Left forelimb (tissue), 1 donor: ENCODE measurements at places on chromosomes 12 and 14.

GRCh38 chr14:64942531-64943111 lies at the start of gene GPX2:
TSS of gene GPX2 (minus strand) at chr14:64942745. CDS start at chr14:64942726, 19 bp downstream.
- no peak for DNase-seq

GRCh38 chr12:45284096-45284901 lies 68.4 kb downstream of the ANO6 start:
- DNase-seq: no peak

DNA sequence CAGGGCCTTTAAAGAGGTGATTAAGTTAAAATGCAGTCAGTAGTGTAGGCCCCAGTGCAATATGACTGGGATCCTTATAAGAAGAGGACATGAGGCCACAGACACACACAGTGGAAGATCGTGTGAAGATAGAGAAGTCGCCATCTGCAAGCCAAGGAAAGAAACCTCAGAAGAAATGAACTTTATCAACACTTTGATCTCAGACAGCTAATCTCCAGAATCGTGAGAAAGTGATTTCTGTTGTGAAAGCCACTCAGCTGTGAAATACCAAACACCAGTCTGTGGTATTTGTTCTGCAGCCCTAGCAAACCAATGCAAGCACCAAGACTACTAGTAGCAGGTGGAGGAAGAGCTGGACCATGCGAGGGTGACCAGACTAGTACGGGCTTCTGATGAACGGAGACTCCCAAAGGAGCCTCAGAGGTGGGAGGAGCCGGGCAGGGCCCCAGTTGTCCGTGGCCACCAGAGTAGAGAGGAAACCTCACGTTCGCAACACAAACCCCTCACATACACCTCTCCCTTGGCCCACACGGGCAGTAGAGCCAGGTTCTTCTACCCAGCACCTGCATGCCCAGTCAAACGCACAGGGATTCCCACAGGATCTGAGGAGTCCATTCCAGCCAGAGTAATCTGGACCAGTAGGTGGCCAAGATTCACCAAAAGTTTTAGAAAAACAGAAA lies 243.0 kb downstream of the TTC8 start:
- DNase-seq: no peak

- DNase-seq: no peak
These were observed 14.2 kb upstream of the BLTP3B start for GRCh38 chr12:100156731-100157426.

DNA sequence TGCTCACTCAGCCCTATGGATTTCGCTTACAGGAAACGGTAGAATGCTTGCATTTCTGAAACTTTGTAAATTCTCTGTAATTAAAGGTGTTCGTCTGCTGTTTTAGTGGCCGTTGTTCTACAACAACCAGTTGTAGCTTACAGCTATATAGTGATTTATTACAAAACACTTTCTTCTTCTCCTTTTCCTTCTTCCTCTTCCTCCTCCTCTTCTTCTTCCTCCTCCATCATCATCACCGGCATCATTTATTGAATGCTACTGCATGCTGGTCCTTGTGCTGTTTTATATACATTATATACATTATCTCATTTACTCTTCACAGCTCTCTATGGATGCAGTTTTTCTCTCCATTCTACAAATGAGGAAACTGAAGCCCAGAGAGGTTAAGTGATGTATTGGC lies 6.4 kb downstream of the ETV6 start:
- no peak for DNase-seq

- no peak for DNase-seq
These were observed 53.8 kb downstream of the TRIM9 start for GRCh38 chr14:51041108-51041531.

DNA sequence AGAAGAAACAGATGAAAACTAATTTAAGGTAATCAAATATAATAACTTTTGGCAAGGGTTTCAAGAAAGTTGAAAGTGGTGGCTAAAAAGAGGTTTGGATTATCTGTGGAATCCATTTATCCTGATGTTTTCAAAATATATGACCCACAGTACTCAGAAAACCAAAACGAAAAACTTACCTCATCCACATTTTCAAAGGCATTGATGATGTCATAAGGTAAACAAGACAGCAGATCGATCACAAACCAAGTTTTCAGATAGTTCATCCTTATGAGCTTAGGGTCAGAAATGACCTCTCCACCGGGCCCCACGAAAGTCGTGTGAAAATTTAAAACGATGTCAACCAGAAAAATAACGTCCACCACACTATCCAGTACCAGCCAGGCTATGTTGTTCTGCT lies 64.6 kb downstream of the KCNH5 start:
- no peak for DNase-seq

DNA sequence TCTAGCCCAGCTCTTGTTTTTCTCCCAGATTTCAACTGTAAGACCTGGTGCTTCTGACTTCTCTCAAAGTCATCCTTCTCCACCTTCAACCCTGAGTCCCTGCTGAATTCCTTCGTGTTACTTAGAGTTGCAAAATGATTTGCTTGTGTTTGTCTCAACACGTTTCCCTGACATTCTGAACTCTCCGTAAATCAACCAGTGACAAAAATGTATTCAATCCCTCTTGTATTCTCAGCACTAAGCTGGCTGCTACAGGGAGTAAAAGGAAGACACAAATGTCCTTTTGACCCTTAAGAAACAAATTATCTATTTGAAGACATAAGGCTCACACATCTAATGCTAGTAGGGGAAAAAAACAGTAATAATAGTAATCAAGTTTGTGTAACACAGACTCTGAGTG lies 514.0 kb upstream of the TMPO start:
- DNase-seq: no peak

DNA sequence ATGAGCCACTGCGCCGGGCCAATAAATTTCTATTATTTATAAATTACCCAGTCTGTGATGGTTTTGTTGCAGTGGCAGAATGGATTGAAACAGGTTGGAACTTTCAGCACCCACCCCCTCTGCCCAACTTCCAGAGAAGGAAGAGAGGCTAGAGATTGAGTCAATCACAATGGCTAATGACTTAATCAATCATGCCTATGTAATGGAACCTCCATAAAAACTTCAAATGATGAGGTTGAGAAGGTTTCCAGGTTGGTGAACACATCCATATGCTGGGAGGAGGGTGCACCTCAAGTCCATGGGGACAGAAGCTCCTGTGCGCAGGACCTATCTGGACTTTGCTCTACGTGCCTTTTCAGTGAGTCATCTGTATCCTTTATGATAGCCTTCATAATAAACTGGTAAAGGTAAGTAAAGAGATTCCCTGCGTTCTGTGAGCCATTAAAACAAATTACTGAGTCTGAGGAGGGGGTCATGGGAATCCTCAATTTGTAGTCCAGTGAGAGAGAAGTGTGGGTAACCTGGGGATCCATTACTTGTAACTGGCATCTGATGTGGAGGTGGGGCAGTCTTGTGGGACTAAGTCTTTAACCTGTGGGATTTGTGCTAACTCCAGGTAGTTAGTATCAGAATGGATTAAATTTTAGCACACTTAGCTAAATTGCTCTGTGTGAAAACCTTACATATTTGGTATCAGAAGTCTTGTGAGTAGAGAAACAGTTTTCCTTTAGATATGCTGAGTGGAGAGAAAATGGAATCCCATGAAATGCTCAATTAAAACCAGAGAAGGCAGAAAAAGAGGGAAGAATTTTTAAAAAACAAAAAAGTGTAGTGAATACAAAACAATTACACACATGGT lies 11.7 kb upstream of the NGDN start:
- DNase-seq: no peak

DNA sequence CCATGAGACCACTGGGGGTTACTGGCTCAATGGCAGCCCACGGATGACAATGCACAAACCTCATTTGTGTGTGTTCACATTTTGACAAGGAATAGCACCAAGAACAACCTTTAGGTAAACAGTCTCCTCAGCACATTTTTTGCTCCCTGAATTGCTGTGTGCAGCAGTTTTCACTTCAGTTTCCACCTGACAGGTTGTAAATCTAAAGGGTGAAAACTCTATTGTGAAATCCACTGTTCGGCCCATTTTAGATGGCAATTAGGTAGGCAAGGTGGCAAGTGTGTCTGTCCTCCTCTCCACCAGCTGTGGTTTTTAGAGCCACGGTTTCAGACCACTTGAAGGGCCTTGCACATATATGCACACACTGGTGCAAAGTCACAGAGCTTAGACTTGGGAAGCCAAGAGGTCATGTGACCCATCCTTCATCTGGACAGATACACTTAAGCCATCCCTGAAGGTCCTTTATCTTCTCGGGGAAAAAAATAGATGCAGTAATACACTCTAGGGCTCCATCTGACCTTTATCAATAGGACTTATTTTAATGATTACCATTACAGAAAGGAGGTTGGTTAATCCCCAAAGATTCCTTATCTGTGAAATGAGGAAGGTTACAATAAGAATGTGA lies 23.2 kb downstream of the HAL start:
- DNase-seq: no peak

GRCh38 chr14:91742621-91743304 lies 10.9 kb upstream of the CATSPERB start:
- no peak for DNase-seq

DNA sequence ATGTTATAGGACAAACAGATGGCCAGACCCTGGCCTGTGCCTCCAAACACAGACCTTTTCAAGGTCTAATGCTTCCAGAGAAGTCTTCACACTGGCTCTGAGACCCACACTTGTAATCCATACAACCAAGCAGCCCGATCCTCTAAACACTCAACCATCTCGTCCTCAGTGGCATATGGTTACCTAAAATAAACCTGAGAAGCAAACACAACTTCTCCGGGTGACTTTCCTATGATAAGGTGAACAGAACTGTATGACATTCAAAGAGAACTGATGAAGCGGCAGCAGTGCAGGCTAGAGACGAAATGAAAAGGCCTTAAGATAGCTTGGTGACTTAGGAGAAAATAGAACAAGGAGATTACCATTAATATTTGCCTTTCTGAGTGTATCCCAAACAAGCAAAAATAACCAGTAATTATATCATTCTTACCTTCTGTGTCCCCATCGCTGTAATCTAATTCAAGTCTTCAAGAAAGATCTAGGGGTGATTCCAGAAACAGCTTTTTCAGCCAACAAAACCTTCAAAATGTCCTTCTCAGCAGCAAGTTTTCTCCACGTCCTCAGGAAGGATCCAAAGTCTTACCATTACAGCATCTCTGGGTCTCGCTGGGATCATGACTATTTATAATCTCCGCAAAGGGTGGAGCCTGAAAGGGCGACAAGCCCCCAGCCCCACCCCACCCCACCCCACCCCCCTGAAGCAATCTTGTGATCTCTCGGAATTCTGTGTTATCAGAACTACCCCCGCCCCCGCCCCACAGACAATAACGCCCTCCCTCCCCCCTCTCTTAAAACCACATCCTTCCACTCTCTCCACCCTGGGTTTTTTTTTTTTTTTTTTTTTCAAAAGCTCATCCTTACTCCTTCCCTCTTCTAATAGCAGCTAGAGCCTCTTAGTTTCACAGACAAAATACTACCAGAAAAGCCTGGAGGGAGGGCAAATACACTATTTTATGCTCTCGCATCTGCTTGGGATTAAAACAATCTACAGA lies at the start of gene SLC2A3:
Gene SLC2A3 (minus strand): TSS at position 598 of the 992 bp plus-strand sequence. CDS start 153 bp downstream, at position 445.
- DNase-seq: peak; percentile 84

DNA sequence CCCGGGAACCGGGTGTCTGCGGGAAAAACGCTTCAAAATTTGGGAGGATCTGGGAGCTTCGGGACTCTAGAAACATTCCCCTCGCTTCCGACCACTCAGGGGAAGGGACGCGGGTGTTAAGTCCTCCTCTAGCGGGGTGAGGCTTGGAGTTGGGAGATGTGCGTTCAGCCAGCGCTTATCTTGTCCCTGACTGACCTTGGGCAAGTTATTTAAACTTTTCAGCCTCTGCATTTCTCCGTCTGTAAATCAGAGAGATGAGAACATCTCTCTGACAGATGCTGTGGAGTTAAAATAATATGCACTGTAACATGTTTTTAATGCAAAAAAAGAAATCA lies 76.9 kb upstream of the ANO4 start:
- DNase-seq: no peak

- no peak for DNase-seq
These were observed 69.3 kb upstream of the USP15 start for GRCh38 chr12:62190689-62191490.

GRCh38 chr14:103443111-103443510 lies 57.9 kb downstream of the MARK3 start:
- DNase-seq: no peak

GRCh38 chr12:25817166-25817565 lies 141.3 kb upstream of the RASSF8 start:
- DNase-seq: no peak

- DNase-seq: no peak
These were observed 27.4 kb downstream of the KTN1 start for GRCh38 chr14:55607386-55607785.

DNA sequence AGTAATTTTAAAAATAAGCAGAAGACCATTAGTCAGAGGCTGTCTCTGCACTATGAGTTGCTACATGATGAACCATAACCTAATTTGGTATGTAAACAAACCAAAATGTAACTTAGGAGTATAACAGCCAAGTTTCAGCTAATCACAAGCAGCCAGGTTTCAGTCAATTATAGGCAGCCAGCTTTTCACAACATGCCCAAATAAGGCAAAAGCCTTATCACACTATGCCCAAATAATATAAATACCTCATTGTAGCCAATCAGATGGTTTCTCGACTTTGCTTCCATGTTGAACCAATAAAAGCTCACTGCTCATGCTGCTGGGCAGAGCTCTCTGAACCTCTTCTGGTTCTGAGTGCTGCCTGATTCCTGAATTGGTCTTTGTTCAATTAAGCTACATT lies 38.6 kb downstream of the GARIN6 start:
- no peak for DNase-seq

DNA sequence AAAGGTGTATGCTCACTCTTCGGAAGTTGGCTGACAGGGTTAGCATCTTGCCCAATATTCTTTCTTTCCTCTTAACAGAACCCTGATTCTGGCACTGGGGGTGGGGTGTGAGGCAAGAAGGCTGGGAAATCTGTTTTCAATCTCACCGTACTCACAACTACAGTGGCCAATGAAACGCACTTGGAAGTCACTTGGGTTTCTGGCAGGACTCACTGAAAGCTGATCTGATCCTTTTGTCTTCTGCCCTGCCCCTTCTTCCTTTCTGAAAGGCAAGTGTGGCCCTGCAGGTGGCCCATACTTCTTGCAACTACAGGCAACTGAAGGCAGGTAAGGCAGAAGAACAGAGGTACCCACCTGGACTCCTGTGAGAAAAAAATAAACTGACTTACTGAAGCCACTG lies 106.9 kb downstream of the STXBP6 start:
- DNase-seq: no peak

DNA sequence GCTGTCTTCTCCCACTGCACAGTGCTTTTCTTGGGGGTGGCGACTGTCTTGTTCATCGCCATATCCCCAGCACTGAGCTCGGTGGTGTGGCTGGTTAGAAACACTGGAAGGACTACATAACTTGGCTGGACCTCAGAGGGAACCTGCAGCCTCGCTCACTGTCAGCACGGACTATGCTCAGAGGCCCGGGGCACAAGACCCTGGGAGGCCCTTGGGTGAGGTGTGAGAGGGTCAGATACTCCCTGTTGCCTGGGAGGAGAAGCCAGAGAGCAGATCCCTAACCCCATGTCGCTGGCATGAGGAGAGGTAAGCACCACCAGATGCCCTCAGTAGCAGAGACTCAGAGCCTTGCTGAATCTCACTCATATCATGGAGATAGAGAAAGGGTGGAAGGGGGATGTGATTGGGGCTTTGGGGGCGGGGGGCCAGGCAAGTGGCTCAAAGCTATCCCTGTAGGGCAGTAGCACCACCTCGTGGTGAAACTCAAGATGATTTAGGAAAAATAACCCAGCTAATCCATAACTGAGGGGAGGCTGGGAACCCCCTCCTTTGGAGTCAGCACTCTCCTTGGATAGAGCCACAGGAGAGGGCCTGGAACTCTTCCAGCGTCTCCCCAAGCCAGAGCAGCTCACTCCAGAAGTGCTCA lies 18.7 kb upstream of the HDAC7 start:
- no peak for DNase-seq

GRCh38 chr12:50988871-50989270 lies 36.5 kb downstream of the HIGD1C start:
- DNase-seq: no peak

GRCh38 chr12:116138781-116139180 lies 138.7 kb downstream of the MED13L start:
- DNase-seq: no peak
